ENCODE measurements at places on chromosomes 2 and 18.
A peak's percentile ranks its signal among the peaks of the same experiment; 100 is the strongest.

GRCh38 chr18:79250301-79250981, 145.3 kb upstream of the NFATC1 start:
- H3K27me3 ChIP-seq = peaks cover 2% of the 10 kb centered on the region
- H3K4me3 ChIP-seq = no peak overlapping the region
- H3K36me3 ChIP-seq = no peaks in the 10 kb centered on the region
- peaks cover 13% of the 10 kb centered on the region for H3K4me1 ChIP-seq
- H3K27ac ChIP-seq = no peak overlapping the region

- no peak for DNase-seq
- no peaks in the 10 kb centered on the region for H3K4me1 ChIP-seq
- peaks cover 1% of the 10 kb centered on the region for H3K36me3 ChIP-seq
Measured at GRCh38 chr2:27822049-27822448, 50.5 kb downstream of the MRPL33 start.

- no peaks in the 10 kb centered on the region for H3K4me1 ChIP-seq
- no peak overlapping the region for H3K27ac ChIP-seq
- no peaks in the 10 kb centered on the region for H3K36me3 ChIP-seq
- H3K27me3 ChIP-seq = peaks cover 6% of the 10 kb centered on the region
- DNase-seq = no peak
- no peak overlapping the region for H3K4me3 ChIP-seq
Measured at GRCh38 chr2:169468841-169469240, 10.5 kb upstream of the BBS5 start.

- no peak for DNase-seq
- peaks cover 21% of the 10 kb centered on the region for H3K27me3 ChIP-seq
- no peak overlapping the region for H3K4me3 ChIP-seq
- no peak overlapping the region for H3K27ac ChIP-seq
- H3K36me3 ChIP-seq = no peaks in the 10 kb centered on the region
Measured at GRCh38 chr2:126846241-126846640, 52.4 kb upstream of the TEX51 start.

DNA sequence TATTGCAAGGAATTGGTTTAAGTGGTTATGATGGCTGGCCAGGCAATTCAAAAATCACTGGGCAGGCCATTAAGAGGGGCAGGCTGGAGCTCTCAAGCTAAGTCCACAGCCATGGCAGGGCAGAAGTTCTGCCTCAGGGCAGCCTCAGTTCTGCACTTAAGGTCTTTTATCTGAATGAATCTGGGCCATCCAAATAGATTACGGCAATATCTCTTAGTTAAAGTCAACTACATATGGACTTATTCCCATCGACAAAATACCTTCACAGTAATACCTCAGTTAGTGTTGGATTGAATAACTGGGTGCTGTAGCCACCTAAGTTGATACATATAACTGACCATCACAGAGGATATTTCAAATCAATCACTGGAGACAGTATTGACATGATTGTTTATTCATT, 904.8 kb downstream of the MBD2 start:
- no peaks in the 10 kb centered on the region for H3K4me1 ChIP-seq
- H3K27me3 ChIP-seq = no peaks in the 10 kb centered on the region
- H3K36me3 ChIP-seq = no peaks in the 10 kb centered on the region
- no peak for DNase-seq
- H3K4me3 ChIP-seq = no peak overlapping the region

GRCh38 chr2:233489666-233490065, 76.9 kb downstream of the USP40 start:
- H3K36me3 ChIP-seq = peaks cover 5% of the 10 kb centered on the region
- H3K27me3 ChIP-seq = no peaks in the 10 kb centered on the region
- DNase-seq = no peak
- H3K27ac ChIP-seq = no peak overlapping the region

- H3K4me3 ChIP-seq = no peak overlapping the region
- H3K27me3 ChIP-seq = no peaks in the 10 kb centered on the region
- H3K27ac ChIP-seq = no peak overlapping the region
- H3K36me3 ChIP-seq = peaks cover 4% of the 10 kb centered on the region
Measured at GRCh38 chr2:181258720-181259119, 198.5 kb upstream of the ITGA4 start.

- no peaks in the 10 kb centered on the region for H3K4me1 ChIP-seq
- peaks cover 2% of the 10 kb centered on the region for H3K27me3 ChIP-seq
- H3K4me3 ChIP-seq = no peak overlapping the region
- H3K27ac ChIP-seq = no peak overlapping the region
- no peak for DNase-seq
Measured at GRCh38 chr2:212451786-212452231, 86.8 kb downstream of the ERBB4 start.

DNA sequence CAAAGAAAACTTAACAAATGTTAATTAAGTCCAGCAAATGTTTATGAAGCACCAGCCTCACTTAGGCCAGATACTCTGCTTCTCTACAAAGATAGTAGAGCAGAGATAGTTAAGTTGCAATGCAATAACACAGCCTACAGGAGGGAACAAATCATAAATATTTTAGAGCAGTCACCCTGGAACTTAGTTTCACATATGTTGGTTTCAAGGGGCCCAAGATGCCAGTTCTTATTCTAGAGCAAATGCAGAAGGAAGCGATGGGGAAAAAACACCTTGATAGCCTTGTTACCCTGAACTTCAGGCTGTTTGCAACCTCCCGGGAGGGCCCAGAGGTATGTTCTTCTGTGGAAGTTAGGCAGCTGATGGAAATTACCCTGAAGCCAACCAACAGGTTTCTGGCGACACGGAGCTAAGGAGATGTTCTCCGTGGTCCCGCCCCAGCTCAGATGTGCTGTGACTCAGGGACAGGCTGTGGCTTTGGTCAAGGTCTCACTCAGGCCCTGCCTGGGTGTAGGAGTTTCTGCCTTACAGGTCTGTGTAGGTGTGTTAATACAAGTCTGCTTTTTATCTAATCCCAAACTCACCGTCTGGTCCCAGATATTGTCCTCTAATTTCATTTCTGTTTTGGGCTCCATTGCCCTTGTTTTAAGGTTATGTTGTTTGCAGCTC, 3.8 kb downstream of the CTIF start:
- H3K4me1 ChIP-seq = peaks cover 17% of the 10 kb centered on the region
- no peak overlapping the region for H3K27ac ChIP-seq
- no peak for DNase-seq

DNA sequence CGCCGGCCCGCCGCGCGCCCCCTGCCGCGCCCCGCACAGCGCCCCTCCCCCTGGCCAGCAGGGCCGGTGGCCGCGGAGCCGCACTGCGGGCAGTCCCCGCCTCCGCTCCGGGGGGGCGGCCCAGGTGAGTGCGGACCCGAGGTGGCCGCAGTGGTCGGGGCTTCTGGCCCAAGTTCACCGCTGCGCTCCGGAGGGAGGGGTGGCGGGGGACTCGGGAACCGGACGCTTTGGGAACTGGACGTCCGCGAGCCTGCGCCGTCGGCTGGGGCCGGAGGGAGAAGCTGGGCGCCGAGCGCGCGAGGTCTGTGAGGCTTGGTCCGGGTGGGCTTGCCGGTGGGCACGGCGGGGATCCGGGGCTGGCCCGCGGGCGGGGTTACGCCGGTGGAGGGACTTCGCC, 591 bp upstream of the LDLRAD4 start:
- peaks cover 6% of the 10 kb centered on the region for H3K36me3 ChIP-seq
- peaks cover 28% of the 10 kb centered on the region for H3K27me3 ChIP-seq
- H3K27ac ChIP-seq = no peak overlapping the region
- peaks cover 31% of the 10 kb centered on the region for H3K4me1 ChIP-seq

- H3K4me3 ChIP-seq = no peak overlapping the region
- DNase-seq = no peak
- H3K27me3 ChIP-seq = no peaks in the 10 kb centered on the region
- H3K27ac ChIP-seq = no peak overlapping the region
- H3K4me1 ChIP-seq = no peaks in the 10 kb centered on the region
Measured at GRCh38 chr2:67489396-67489795, 92.3 kb downstream of the ETAA1 start.

DNA sequence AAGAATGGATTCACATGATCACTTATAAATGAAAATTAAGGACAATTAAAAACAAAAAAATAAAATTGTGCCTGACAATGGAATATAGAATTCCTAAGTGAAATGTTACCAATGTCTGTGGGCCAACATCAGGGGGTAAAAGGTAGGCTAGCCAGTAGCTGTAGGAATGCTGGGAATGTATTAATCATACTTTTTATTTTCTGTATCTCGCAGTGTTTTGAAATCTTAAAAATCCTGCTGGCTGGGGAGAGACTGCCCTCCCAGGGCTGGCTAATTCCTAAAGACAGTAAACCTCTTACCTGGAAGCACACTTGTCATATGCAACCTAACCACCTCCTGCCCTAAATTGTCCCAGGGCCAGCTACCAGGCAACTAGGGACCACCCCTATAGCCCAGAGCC, 69.8 kb downstream of the REV1 start:
- peaks cover 30% of the 10 kb centered on the region for H3K36me3 ChIP-seq
- DNase-seq = no peak
- H3K4me1 ChIP-seq = no peaks in the 10 kb centered on the region
- H3K4me3 ChIP-seq = no peak overlapping the region

DNA sequence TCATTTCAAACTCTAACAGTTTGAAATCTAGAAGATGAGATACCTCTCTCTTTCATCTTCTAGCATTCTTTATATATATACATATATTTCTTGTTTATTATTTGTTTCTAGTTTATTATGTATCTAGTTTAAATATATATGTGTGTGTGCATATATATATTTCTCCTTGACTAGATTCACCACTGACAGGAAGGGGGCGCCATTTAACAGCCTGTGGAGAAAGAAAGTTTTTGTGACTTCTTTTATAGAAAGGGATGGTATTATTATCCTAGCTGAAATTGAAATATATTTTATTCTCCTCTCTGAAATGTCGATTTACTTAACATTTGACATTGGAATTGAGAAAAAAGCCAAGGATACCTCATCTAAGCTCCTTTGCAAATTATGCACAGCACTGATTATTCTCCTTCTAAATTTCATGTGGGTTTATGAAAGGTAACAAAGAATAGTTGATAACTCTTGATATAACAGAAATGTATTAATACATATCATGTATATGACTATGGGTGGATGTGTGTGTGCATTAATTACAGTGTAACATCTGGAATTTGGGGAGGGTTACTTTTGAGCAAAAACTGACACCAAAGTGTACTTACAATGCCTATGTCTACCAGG, 160.7 kb upstream of the NT5C1B start:
- no peaks in the 10 kb centered on the region for H3K36me3 ChIP-seq
- H3K27me3 ChIP-seq = no peaks in the 10 kb centered on the region
- H3K4me1 ChIP-seq = no peaks in the 10 kb centered on the region
- H3K27ac ChIP-seq = no peak overlapping the region
- no peak for DNase-seq

DNA sequence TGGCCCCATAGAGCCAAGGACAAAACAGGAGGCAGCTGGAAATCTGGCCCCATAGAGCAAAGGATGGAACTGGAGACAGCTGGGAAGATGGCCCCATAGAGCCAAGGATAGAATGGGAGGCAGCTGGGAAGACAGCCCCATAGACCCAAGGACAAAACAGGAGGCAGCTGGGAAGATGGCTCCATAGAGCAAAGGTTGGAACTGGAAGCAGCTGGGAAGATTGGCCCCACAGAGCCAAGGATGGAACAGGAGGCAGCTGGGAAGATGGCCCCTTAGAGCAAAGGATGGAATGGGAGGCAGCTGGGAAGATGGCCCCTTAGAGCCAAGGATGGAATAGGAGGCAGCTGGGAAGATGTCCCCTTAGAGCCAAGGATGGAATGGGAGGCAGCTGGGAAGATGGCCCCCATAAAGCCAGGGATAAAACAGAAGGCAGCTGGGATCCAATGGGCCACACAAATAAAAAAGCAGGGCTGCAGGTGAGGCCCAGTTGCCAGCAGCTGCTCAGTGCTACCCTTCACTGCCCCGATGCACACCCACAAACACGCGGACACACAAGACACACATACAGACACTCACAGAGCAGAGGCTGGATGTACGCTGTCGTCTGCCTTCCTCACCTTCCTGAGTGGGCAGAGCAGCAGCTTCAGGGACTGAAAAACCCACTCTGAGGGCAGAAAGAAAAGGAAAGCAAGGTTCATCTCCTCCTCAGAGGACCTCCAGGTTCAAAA, 505.4 kb upstream of the MYT1L start:
- no peaks in the 10 kb centered on the region for H3K27me3 ChIP-seq
- H3K36me3 ChIP-seq = no peaks in the 10 kb centered on the region
- no peak overlapping the region for H3K27ac ChIP-seq
- no peaks in the 10 kb centered on the region for H3K4me1 ChIP-seq

- H3K27me3 ChIP-seq = peaks cover 33% of the 10 kb centered on the region
- H3K4me1 ChIP-seq = peaks cover 29% of the 10 kb centered on the region
- peak overlapping the region; percentile 72 for H3K4me3 ChIP-seq
- H3K27ac ChIP-seq = peak overlapping the region; percentile 7
- DNase-seq = no peak
- H3K36me3 ChIP-seq = peaks cover 2% of the 10 kb centered on the region
Measured at GRCh38 chr18:23133860-23134779, 1.2 kb upstream of the CABLES1 start.

- no peaks in the 10 kb centered on the region for H3K27me3 ChIP-seq
- H3K36me3 ChIP-seq = no peaks in the 10 kb centered on the region
- no peak overlapping the region for H3K27ac ChIP-seq
- DNase-seq = no peak
- no peak overlapping the region for H3K4me3 ChIP-seq
Measured at GRCh38 chr18:24876266-24876665, 415.8 kb downstream of the HRH4 start.

GRCh38 chr18:12308386-12309100, 502 bp downstream of the TUBB6 start:
- H3K27ac ChIP-seq = peak overlapping the region; percentile 76
- DNase-seq = peak; percentile 21
- H3K4me1 ChIP-seq = peaks cover 19% of the 10 kb centered on the region

DNA sequence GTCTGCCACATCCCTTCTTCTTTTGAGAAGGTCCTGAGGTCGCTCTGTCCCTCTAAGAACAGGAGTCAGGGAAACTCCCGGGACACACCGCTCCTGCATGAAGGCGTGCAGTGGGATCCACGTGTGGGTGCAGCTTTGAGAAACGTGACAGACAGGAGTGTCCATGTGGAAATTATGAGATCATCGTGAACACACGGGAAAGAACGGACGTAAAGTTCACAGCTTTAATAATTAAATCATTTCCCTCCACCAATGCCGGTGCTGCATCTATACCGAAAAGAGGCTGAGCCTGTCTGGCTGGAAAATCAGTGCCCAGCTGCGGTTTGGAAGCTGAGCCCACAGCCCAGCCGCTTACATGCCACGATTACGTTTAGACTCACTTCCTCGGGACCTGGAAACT, 372.4 kb upstream of the SALL3 start:
- no peak overlapping the region for H3K4me3 ChIP-seq
- no peaks in the 10 kb centered on the region for H3K27me3 ChIP-seq
- H3K27ac ChIP-seq = no peak overlapping the region

DNA sequence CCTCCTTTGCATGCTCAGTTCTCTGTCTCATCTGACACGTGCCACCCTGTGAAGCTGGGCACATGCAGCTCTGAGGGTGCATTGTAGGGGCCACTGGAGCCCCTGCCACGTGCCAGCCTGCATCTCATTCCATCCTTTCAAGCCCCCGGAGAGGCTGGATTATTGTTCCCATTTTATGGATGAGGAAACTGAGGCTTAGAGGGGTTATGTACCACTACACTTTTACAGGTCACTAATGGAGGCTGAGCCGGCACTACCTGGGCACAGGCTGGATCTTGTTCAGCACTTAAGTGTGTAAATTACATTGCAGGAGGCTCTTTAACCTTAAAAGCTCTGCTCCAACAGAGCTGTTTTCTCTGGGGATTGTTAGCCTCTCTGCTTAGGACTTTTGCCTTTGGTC, 47.5 kb downstream of the KCNIP3 start:
- peak overlapping the region; percentile 26 for H3K4me3 ChIP-seq
- no peaks in the 10 kb centered on the region for H3K36me3 ChIP-seq
- peaks cover 26% of the 10 kb centered on the region for H3K27me3 ChIP-seq
- no peak for DNase-seq
- H3K4me1 ChIP-seq = no peaks in the 10 kb centered on the region

- H3K4me3 ChIP-seq = no peak overlapping the region
- no peak overlapping the region for H3K27ac ChIP-seq
- DNase-seq = no peak
- H3K4me1 ChIP-seq = peaks cover 9% of the 10 kb centered on the region
Measured at GRCh38 chr2:73907840-73908452, 15.1 kb downstream of the ACTG2 start.
